ENCODE measurements at places on chromosomes 7 and 10.

- no peak for DNase-seq
Measured at GRCh38 chr7:42831006-42831717, 80.7 kb downstream of the C7orf25 start.

- no peak for DNase-seq
Measured at GRCh38 chr10:14917827-14918226, 36.1 kb downstream of the DCLRE1C start.

- DNase-seq = no peak
Measured at GRCh38 chr10:126895214-126895781, 9.9 kb upstream of the DOCK1 start.

- no peak for DNase-seq
Measured at GRCh38 chr7:85341121-85341520, 154.3 kb upstream of the SEMA3D start.

- no peak for DNase-seq
Measured at GRCh38 chr7:96059075-96059474, 262.8 kb downstream of the SLC25A13 start.

GRCh38 chr7:141585592-141586510 lies 34.6 kb downstream of the AGK start:
- DNase-seq = no peak

- no peak for DNase-seq
Measured at GRCh38 chr7:127359011-127359410, 33.5 kb downstream of the ZNF800 start.

DNA sequence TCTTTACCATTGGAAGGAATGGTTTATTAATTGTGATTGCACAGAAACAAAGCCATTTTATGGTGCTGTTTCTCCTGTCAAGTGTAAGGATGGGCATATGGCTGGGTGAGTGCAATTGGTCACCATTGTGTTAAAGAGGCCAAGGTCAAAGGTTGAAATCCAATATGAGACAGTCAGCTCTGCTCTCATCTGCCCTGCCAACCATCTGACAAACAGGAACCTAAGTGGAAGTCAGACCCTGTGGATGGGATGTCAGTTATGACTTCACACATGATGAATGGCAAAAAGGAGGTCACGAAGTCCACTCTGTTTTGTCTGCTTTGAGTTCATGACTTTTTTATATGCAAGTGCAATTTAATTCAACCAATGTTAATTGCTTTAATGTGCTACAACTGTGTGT lies 172.7 kb upstream of the TMEM229A start:
- DNase-seq = no peak

- no peak for DNase-seq
Measured at GRCh38 chr10:114575417-114576131, 82.5 kb downstream of the ABLIM1 start.

DNA sequence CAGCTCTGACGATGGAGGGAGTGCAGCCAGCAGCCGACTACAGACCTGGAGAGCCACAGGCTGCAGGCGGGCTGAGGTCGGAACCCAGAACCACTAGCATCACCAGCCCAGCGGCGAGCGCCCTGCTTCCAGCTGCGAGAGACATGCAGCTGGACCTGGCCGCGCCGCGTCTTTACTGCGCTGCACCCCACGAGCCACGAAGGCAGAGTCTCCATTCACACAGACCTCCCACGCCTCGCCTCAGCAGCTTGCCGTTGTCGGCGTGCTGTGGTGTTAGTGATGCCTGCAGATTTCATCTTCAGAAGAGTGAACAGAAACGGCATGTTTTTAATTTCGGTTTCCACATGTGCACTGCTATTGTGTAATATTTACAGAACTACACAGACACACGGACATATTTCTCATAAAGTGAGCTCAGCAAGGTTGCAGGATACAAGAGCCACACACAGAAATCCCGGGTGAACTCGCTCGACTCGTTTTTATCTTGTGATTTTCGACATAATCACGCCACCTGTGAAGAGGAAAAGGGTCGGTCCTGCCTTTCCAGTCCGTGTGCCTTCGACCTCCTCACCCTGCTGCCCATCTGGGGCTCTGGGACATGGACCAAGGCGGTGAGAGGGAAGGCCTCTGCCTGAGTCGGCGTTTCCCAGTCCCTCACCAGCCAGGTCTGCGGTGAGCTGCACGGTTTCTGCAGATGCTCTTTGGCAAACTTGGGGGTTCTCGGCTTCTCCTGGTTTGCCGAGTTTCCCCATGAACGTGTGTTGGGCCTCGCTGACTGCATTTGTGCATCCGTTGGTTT lies 252.2 kb downstream of the ELFN1 start:
- DNase-seq = no peak

DNA sequence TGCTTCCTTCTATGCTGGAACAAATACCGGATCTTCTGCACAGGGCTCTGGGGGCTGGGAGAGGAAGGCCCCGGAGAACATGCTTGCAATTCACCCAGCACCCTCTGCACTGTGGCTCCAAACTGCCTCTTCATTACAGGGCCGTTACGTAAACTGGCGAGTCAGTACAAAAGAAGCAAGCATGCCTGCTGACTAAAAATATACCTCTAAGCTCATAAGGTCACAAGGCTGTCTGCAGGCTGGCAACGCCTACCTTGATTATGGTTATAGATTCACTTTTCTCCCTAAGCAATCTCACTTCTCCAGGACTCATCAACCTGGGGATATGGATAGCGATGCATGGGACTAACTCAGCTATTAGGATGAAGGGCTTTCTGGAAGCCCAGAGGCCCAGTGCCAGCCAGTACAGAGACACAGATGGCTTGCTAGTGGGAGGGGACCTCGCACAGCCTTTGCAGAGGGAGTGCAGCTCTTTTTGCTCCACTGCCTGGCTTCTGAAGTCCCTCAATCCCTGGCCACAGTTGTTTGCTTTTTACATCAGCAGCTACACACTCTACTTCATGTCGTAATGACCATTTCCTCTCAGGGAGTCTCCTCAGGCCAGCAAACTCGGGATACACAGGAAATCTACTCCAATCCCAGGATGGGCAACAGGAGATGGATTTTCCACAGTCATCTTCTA lies 96.1 kb downstream of the SH3PXD2A start:
- no peak for DNase-seq

DNA sequence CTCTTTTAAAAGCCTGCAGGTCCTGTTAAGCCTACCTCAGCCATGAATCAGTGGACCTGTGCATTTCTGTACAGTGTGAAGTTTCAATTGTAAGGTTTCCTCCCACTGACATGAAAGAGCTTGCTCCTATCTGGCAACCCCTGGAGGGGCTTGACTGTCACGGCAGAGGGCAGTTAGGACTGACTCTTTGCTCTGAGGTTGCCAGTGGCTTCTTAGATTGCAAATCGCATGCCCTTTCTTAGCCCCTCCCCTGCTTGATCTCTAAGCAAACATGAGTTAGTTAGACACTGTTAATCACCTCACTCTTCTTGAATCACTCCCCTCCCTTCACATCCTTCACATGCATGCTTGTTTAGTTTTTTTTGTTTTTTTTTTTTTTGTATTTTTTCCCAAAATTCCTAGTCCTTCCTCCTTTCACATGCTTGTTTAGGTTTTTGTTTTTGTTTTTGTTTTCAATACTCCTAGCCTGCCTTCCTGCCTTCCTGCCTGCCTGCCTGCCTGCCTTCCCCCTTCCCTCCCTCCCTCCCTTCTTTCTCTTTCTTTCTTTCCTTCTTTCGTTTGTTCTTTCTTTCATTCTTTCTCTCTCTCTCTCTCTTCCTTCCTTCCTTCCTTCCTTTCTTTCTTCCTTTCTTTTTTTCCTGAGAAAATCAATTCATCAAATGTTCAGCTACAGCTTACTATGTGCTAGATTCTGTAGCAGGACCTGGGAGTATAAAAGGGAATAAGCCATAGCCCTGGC lies 6.0 kb upstream of the HIPK2 start:
- DNase-seq = no peak

- DNase-seq = no peak
Measured at GRCh38 chr7:154960063-154960790, 42.7 kb downstream of the PAXIP1 start.

DNA sequence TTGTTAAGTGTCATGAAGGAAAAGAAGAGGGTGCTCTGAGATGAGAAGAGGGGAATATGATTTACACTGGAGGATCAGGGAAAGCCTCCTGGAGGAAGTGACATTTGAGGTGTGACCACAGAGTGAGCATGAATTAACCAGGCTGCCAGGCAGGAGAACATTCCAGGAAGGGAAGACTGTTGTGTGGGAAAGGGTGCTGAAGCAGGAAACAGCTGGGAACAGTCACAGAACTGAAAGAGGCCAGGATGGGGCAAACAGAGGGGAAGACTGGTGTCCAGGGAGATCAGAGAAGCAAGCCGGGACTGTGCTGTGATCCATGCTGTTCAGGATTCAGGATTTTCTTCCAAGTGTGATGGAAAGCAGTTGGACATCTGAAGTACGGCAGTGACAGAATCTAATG lies 14.9 kb downstream of the HIPK2 start:
- no peak for DNase-seq

- no peak for DNase-seq
Measured at GRCh38 chr10:44261296-44261695, 123.6 kb downstream of the CXCL12 start.

GRCh38 chr10:546971-547590 lies 142.4 kb downstream of the DIP2C start:
- DNase-seq = peak; percentile 50

DNA sequence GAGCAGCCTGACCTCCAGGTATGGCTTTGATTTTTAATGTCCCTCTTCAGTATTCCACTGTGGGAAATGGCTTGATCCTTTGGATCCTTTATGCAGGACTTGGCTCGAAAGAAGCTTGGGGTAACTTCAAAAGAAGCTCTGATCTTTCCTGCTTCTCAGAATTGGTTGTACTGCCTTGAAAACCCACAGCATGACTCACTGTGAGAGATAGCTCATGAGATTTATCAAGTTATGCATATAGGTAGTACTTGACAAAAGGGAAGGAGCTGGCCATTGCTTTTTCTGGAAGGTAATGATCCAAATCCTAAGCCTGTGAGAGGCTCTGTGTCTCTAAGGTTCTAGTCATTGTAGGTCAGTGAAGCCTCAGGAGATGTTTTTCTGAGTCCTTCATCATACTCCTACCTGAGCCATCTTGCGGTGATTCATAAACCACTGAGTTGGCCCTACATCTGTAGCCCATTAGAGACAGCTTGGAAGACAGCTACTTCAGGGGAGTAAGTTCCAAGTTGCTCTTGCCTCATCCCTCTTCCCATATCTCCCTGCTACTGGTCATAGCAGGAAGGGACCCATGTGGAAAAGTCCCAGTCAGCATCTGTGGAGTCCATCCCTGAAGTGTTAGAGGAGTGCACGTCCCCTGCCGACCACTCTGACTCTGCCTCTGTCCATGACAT lies 36.7 kb upstream of the NFKB2 start:
- no peak for DNase-seq

DNA sequence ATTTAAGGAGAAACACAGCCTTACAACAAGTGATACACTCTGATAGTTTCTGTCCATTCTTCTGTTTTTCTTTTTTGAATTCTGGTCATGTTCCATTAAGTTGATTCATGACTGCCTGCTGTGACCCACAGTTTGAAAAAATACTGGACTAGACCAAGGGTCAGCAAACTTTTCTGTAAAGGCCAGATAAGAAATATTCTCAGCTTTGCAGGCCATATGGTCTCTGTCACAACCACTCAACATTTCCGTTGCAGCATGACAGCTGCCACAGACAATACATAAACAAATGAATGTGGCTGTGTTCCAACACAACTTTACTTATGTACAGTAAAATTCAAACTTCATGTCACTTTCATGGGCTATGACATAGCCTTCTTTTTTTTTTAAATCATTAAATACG lies 156.7 kb downstream of the PLXNA4 start:
- DNase-seq = no peak

- no peak for DNase-seq
Measured at GRCh38 chr10:132654708-132655661, 117.4 kb downstream of the INPP5A start.

- DNase-seq = no peak
Measured at GRCh38 chr10:45502458-45502857, 128.4 kb downstream of the ALOX5 start.

DNA sequence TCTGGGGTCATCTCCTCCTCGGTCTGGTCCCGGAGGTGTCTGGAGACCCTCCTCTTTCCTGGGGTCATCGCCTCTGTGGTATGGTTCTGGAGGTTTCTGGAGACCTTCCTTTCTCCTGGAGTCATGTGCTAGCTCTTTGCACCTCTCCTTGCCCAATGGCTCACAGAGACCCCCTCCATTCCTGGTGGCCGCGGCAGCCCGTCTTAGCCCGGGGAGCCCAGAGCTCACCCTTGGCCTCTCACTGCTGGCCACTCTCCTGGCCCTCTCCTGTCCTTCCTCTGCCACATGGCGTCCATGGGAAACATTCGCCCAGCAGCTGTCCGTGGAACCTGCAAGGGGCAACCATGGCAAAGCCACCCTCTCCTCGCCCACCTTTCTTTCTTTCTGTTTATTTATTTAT lies 20.2 kb upstream of the FOXL3 start:
- no peak for DNase-seq

GRCh38 chr10:32693441-32693979 lies 247.6 kb downstream of the CCDC7 start:
- DNase-seq = no peak

- no peak for DNase-seq
Measured at GRCh38 chr7:98024075-98024474, 34.1 kb upstream of the OCM2 start.

DNA sequence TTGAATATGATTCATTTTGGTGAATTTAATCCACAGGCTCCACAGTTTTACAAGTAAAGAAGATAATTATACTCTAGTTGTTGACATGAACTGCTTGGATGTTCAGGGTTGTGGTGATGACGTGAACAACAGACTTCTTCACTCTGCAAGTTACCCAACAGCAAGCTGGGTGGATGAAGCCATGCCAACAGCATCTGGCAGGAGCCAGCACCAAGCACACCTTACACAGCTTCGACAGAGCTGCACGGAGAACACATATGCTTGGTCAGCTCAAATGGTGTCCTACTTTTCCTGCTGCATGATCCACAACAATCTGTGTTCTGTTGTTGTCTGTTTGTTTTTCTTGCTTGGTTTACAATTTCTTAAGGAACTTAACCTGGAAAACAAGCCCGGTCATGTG lies 9.8 kb downstream of the NOD1 start:
- no peak for DNase-seq

GRCh38 chr10:61039868-61040267 lies 95.9 kb upstream of the RHOBTB1 start:
- no peak for DNase-seq

- DNase-seq = no peak
Measured at GRCh38 chr7:19928247-19928646, 154.8 kb upstream of the TMEM196 start.

DNA sequence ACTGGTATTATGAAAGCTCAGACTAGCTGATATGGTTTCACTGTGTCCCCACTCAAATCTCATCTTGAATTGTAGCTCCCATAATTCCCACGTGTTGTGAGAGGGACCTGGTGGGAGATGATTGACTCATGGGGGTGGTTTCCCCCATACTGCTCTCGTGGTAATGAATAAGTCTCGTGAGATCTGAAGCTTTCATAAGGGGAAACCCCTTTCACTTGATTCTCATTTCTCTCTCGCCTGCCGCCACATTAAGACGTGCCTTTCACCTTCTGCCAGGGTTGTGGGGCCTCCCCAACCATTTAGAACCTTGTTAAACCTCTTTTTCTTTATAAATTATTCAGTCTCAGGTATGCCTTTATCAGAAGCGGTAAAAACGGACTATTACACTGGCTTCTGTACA lies 40.3 kb downstream of the COL13A1 start:
- no peak for DNase-seq
